ENCODE measurements at places on chromosomes 11 and 22. TPM values are rescaled to one million over a fixed set of nuclear protein-coding genes. Genes with fewer than 3 reads are reported as not detected.

Gene FGF19
- total RNA-seq = not detected

Gene MMP10
- not detected for total RNA-seq

GRCh38 chr11:12973528-12974181 lies 35.5 kb upstream of the RASSF10 start:
- DNase-seq = no peak

DNA sequence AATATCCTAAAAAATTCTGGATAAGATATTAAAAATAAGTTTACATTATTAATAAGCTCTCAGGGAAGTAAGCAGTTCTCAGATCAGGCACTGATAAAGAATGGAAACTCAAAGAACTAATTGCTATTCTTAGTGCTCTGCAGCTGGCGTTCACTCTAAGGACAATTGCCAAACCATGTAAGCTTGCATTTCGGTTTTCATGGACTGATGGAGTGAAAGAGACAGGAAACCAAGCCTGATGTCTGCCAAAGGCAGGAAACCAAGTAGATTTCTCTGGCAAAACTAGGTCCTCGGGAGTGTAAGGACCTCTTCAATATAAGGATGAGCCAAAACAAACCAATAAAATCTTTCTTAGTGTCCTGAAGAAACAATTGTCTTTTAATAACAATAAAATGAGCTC lies 355.2 kb downstream of the RAB38 start:
- no peak for DNase-seq

GRCh38 chr11:3859373-3859881 lies 4.0 kb downstream of the STIM1 start:
- no peak for DNase-seq

Gene SCN3B
- total RNA-seq = not detected

Measured in natural killer cell treated with Interleukin-12 subunit alpha and Interleukin-12 subunit beta and Interleukin-15 and Interleukin-18, amount 100 ng/mL, for 72 hours (primary cell).